Bronchial epithelial cell (primary cell): ENCODE measurements at places on chromosomes 3 and 15. TPM values are rescaled to one million over a fixed set of nuclear protein-coding genes. Genes with fewer than 3 reads are reported as not detected.

Gene PCOLCE2
- total RNA-seq: 0.38 and 1.1 TPM in 2 replicates

Gene GPD1L
- total RNA-seq: 21.3 and 28.9 TPM in 2 replicates

Gene GOLGA8B
- 31.2 and 48.7 TPM in 2 replicates for total RNA-seq

Gene SLC9C1
- not detected in 2 replicates for total RNA-seq

DNA sequence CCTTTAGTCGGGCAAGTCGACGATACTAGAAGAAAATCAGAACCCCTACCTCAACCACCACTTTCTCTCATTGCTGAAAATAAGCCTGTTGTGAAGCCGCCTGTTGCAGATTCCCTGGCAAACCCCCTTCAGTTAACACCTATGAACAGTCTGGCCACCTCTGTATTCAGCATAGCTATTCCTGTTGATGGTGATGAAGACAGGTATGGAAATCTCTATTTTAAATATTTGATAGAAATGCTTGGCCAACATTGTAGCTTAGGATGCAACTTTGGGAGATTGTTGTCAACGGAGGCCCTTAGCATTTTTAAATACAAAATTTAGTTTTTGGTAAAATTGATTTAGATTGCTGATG lies 3.0 kb downstream of the TSC22D2 start:
- DNase-seq: no peak

DNA sequence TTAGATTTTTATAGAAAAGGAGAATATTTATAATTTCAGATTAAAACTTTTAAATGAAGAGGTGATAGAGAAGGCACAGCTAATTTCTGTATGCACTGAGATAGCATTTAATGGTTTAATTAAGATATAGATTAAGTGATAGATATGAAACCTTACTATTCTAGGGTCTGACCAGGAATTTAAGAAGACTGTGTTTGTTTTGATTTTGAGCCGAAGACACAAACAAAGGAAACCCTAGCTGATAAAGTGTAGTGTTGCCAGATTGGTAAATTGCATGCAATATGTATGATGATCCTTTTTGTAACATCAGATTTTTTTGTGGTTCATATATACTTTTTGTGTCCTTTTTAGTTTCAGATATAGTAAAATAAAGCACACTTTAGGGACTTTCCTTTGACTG lies 141.8 kb downstream of the ZPLD1 start:
- no peak for DNase-seq
